ENCODE measurements at places on chromosomes 4 and X. TPM values are rescaled to one million over a fixed set of nuclear protein-coding genes. Genes with fewer than 3 reads are reported as not detected.
A peak's percentile ranks its signal among the peaks of the same experiment; 100 is the strongest.

DMRTC1 gene
- not detected for total RNA-seq

TEX13C gene
- total RNA-seq: not detected

- peaks cover 1% of the 10 kb centered on the region for H3K27me3 ChIP-seq
Measured at GRCh38 chr4:175376287-175376977, 435.6 kb downstream of the GPM6A start.

GRCh38 chrX:22088326-22088725 lies 56.2 kb downstream of the PHEX start:
- H3K4me1 ChIP-seq: no peaks in the 10 kb centered on the region
- no peak overlapping the region for H3K4me3 ChIP-seq
- no peaks in the 10 kb centered on the region for H3K27me3 ChIP-seq
- no peak for DNase-seq
- no peak overlapping the region for H3K27ac ChIP-seq

DNA sequence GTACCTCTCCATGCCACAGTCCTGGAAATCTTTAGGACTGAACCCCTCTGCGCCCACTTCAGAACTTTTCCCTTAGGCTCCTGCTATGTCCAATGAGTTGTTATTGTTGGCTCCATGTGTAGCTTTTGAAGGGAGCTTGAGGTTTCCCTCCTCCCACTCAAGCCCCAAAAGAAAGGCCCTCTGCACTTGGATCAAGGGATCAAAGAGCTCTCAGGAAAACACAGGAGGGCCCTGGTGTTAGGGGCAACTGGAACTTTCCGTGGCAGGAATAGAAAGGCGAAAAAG lies 135.0 kb downstream of the RASL11B start:
- no peak overlapping the region for H3K4me3 ChIP-seq
- no peak for DNase-seq
- H3K4me1 ChIP-seq: peaks cover 6% of the 10 kb centered on the region
- no peak overlapping the region for H3K27ac ChIP-seq
- no peaks in the 10 kb centered on the region for H3K36me3 ChIP-seq

DNA sequence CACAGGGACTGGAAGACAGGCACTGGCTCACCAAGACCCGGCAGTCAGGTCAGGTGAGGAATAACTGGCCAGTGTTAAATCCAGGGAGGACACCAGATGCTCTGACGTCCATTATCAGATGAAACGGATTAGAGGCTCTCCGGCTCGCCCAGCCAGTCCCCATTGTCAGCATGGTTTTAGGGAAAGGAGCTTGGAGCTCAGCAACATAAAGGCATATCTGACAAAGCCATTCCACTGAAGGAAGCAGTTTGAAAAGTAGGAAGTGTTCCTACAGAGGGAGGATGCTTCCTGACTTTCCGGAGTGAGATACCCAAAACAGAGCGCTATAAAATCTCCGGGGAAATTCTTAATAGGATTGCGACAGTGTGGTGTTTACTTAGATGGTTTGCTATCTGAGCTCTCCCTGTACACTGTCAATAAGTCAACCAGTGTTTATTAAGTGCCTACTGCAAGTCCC lies 14.8 kb downstream of the NDNF start:
- H3K27me3 ChIP-seq: no peaks in the 10 kb centered on the region
- no peak for DNase-seq
- H3K4me3 ChIP-seq: no peak overlapping the region

DNA sequence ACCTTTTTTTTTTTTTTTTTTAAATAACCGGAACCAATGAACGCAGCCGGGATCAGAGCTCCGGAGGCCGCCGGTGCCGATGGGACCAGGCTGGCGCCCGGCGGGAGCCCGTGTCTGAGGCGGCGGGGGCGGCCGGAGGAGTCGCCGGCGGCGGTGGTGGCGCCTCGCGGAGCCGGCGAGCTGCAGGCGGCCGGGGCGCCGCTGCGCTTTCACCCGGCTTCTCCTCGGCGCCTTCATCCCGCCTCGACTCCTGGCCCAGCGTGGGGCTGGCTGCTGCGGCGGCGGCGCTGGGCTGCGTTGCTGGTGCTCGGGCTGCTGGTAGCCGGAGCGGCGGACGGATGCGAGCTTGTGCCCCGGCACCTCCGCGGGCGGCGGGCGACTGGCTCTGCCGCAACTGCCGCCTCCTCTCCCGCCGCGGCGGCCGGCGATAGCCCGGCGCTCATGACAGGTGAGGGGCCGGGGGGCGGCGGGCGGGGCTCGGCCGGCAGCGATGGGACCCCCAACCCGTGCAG lies 337 bp downstream of the STIM2 start:
- H3K27ac ChIP-seq: peak overlapping the region; percentile 53
- H3K4me3 ChIP-seq: peak overlapping the region; percentile 71
- H3K27me3 ChIP-seq: no peaks in the 10 kb centered on the region
- peak; percentile 69 for DNase-seq
- H3K36me3 ChIP-seq: no peaks in the 10 kb centered on the region

- H3K27me3 ChIP-seq: no peaks in the 10 kb centered on the region
- no peak overlapping the region for H3K4me3 ChIP-seq
- no peak for DNase-seq
- H3K36me3 ChIP-seq: no peaks in the 10 kb centered on the region
- no peaks in the 10 kb centered on the region for H3K4me1 ChIP-seq
- H3K27ac ChIP-seq: no peak overlapping the region
Measured at GRCh38 chr4:72577211-72577610, 8.2 kb upstream of the ADAMTS3 start.

- no peaks in the 10 kb centered on the region for H3K36me3 ChIP-seq
- H3K27ac ChIP-seq: no peak overlapping the region
- no peak for DNase-seq
- no peaks in the 10 kb centered on the region for H3K27me3 ChIP-seq
- no peaks in the 10 kb centered on the region for H3K4me1 ChIP-seq
Measured at GRCh38 chr4:113300471-113300928, 251.0 kb downstream of the ANK2 start.

GRCh38 chr4:28562913-28563312 lies 1702.3 kb downstream of the STIM2 start:
- no peak overlapping the region for H3K4me3 ChIP-seq
- no peaks in the 10 kb centered on the region for H3K36me3 ChIP-seq
- no peak for DNase-seq
- H3K27me3 ChIP-seq: no peaks in the 10 kb centered on the region
- no peak overlapping the region for H3K27ac ChIP-seq

All from aorta (tissue), 5 donors.